Activated naive CD4-positive, alpha-beta T cell treated with anti-CD3 and anti-CD28 coated beads, Interleukin-2, amount 10 ng/mL, durations not matched to agents 5 hours and 36 hours (primary cell): ENCODE measurements at places on chromosomes 12 and 14. TPM values are rescaled to one million over a fixed set of nuclear protein-coding genes. Genes with fewer than 3 reads are reported as not detected.

Gene MYF5
- total RNA-seq: not detected

Gene PRH2
- not detected for total RNA-seq

Gene PLEKHD1
- 0.15 TPM for total RNA-seq

Gene CD4
- 224 TPM for total RNA-seq

Gene LHX5
- not detected for total RNA-seq

Gene TSPAN8
- not detected for total RNA-seq

Gene COCH
- 1.1 TPM for total RNA-seq

Gene RPGRIP1
- not detected for total RNA-seq

Gene STYK1
- total RNA-seq: 0.68 TPM

Gene PAX9
- total RNA-seq: not detected

Gene ZDHHC22
- total RNA-seq: not detected

Gene SIRT4
- 1.5 TPM for total RNA-seq

Gene RASAL1
- total RNA-seq: 0.38 TPM

Gene AKAP3
- 2.3 TPM for total RNA-seq

Gene PRPH
- not detected for total RNA-seq

Gene RNF212B
- not detected for total RNA-seq

Gene AMDHD1
- total RNA-seq: 0.75 TPM

Gene GXYLT1
- 8.0 TPM for total RNA-seq

Gene PRKAB1
- total RNA-seq: 31.7 TPM

Gene TBC1D30
- 0.24 TPM for total RNA-seq

Gene ZFYVE21
- total RNA-seq: 19.3 TPM

Gene EFS
- total RNA-seq: not detected

Gene RND1
- 1.2 TPM for total RNA-seq

Gene C12orf54
- total RNA-seq: not detected

Gene CD163L1
- not detected for total RNA-seq

Gene CELA1
- 0.23 TPM for total RNA-seq

Gene COX8C
- total RNA-seq: not detected

Gene P2RX4
- total RNA-seq: 65.0 TPM

Gene ALX1
- total RNA-seq: not detected

Gene SLC5A8
- total RNA-seq: not detected

Gene OAS1
- total RNA-seq: 36.3 TPM

Gene SGPP1
- total RNA-seq: 17.3 TPM

Gene ZFHX2
- 0.93 TPM for total RNA-seq

Gene PDZRN4
- not detected for total RNA-seq

Gene TMX1
- total RNA-seq: 48.5 TPM

Gene RNASE7
- not detected for total RNA-seq

Gene KRT86
- total RNA-seq: 0.18 TPM

Gene DPPA3
- not detected for total RNA-seq

Gene TAS2R8
- total RNA-seq: not detected

Gene SLC11A2
- 38.9 TPM for total RNA-seq

Gene SYCP3
- 0.70 TPM for total RNA-seq

Gene KRT78
- total RNA-seq: not detected

Gene HOXC6
- not detected for total RNA-seq

Gene P2RX2
- total RNA-seq: not detected

Gene NTF3
- total RNA-seq: not detected

Gene OAS2
- 126 TPM for total RNA-seq

Gene KLRG1
- total RNA-seq: 13.5 TPM

Gene ZNF605
- 11.3 TPM for total RNA-seq

Gene ADAM21
- not detected for total RNA-seq

Gene PTCSC3
- total RNA-seq: not detected
